HTR-8/SVneo (cell line): ENCODE measurements at places on chromosomes 16 and 17.
A peak's percentile ranks its signal among the peaks of the same experiment; 100 is the strongest.

DNA sequence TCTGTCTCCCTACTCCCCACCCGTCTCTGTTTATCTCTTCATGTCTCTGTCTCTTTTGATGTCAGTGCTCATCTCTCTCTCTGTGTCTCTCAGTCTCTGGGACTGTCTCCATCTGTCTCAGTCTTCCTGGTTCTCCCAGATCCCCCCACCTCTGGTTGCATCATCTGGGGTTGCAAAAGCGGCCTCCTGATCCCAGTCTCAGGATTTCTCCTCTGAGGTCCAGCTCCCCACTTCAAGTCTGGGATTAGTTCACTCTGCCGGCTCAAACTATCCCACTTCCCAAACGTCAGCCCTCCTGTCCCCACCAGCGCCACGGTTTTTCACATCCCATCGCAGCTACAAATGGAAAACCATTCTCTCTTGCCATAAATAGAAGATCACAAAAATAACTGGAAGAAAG, 9.0 kb downstream of the TEKT5 start:
- no peak for DNase-seq

DNA sequence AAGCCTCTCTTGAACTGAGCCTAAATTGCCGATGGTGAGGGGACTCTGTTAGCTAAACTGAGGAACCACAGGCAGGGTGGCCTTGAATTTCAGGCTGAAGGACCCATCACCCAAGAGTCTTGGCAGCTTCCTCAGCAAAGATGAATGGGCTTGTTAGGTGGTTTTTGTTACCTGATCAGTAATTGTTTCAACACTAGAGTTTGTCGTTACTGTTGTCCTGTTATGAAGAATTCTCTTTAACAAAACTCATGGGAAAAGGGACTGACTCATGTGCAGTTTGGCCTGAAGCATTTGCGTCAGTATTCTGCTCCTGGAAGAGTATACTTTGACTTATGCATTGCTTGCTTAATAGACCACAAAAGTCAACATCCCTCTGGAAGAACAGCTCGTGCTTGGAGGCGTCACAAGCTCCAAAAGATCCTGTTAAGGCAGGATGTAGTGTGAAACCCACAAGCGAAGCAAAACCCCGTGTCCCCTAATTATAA, 206.0 kb downstream of the IRX3 start:
- DNase-seq = peak; percentile 19

DNA sequence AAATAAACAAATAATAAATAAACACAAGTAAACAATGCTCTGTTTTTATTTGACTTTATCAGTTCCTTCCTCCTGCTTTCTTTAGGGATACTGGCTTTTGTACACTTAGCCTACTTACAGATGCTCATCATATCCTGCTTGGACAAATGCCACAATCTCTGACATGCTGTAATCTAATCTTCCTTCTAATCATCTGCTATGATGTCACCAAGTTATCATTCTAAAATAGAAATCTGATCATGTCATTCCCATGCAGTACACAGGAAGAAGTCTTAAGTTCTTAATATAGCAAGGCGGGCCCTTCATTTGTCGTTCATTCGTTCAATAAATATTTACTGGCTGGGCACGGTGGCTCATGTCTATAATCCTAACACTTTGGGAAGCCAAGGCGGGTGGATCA, 9.1 kb upstream of the UBB start:
- peak; percentile 67 for DNase-seq

- no peak for DNase-seq
These were observed 24.4 kb downstream of the LASP1 start for GRCh38 chr17:38894276-38894675.

DNA sequence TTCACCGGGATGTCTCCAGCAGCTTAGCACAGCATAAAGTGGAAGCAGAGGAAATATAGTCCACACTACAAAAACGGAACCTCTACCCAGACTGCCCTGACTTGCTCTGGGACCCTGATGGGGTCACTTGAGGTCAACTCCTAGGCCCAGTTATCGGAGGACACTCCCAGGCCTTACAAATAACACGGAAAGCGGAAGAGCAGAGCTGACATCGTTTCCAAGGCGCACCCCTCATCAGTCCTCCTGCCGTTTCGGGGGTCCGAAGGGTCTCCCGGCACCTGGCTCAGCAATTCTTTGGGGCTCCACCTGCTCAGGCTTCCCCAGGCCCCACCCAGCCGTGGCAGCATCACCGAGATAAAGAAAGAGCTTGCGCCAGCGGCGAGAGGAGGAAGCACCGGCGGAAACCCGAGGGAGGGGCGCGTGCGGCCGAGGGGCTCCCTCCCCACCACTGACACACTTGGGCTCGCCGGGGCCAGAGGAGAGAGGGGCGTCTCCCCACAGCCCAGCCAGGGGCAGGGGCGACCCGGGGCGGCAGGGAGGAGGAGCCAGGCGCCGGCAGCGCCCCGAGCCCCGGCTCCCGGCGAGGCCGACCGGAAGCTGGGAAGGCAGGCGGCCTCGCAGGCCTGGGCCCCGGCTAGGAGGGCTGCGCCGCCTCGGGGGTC, 727 bp downstream of the CORO7 start:
- DNase-seq = no peak
